ENCODE measurements at places on chromosomes 12 and 14.

DNA sequence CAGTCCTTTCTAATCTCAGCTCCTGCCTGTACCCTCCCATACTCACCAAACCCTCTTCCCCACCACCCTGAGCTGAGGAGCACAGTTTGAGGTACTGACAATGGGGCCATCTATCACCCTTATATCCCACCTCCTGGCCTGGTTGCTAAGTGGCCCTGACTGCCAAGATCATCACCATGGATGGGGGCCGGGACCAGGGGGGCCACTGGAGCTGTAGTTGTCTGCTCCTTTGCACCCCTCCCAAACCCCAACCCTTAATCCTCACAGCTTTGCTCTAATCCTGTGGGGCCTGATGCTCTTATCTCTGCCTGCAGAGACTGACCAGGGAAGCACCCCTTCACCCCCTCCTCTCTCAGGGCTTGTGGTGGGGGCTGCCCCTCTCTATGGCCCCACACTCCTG lies 395 bp upstream of the GNB3 start:
- DNase-seq: no peak

DNA sequence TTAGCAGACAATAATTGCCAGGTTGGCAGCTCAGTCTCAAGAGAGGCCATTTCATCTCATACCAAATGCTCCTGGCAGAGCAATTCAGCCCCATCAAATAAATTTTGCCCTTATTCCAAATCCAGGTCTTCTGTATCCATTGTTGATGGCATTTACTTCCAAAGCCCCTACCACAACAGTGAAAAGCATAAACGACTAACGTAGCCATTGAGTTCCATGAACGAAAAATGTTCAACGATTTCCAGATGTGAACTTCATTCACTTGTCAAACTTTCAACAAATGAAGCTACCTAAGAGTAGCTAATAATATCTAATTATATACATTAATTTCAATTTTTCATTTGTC lies 3.0 kb upstream of the GCN1 start:
- DNase-seq: no peak

DNA sequence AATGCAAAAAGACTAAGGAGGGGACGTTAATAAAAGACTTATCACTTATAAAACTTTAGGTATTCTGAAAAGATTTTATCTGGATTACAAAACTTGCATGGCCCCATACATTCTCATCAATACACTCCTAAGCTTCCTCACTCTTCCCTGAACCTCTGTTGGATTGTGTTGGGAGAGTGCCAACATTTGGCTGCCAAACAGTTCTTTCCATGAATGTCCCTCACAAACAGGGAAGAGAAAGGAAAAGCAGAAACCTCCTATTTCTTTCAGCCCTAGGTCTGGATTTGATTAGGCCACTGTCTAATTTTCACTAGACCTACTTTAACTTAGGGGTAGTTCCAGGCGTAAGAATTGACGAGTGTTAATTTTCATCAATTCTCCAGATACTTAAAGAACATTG lies 11.7 kb downstream of the PTHLH start:
- DNase-seq: no peak

- no peak for DNase-seq
These were observed 46.5 kb downstream of the NDUFA12 start for GRCh38 chr12:94957006-94957405.

GRCh38 chr12:50918584-50919316 lies 33.6 kb upstream of the HIGD1C start:
- DNase-seq: no peak

- DNase-seq: no peak
These were observed 37.2 kb downstream of the BTBD7 start for GRCh38 chr14:93295541-93296220.

DNA sequence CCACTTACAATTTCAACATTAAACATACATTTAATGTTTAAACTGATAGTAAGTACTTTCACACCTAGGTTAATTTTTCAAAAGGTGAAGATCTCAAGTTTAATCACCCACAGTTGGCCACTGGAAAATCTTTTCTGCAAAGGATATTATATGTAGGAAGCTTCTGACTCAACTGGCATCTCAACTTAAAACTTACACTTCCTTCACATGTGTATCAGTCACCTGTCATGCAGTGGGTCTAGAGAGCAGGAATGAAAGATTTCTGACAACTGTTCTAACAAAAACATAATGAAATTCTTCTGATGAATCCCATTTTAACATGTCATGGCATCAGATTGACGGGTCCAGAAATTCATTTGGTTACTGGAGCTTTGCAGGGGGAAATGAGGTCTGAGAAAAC lies 192.8 kb downstream of the KLHL28 start:
- no peak for DNase-seq

- DNase-seq: no peak
These were observed 828.3 kb downstream of the VRK1 start for GRCh38 chr14:97625477-97625876.

GRCh38 chr14:20848316-20848954 lies 42.8 kb upstream of the RNASE3 start:
- peak; percentile 85 for DNase-seq

DNA sequence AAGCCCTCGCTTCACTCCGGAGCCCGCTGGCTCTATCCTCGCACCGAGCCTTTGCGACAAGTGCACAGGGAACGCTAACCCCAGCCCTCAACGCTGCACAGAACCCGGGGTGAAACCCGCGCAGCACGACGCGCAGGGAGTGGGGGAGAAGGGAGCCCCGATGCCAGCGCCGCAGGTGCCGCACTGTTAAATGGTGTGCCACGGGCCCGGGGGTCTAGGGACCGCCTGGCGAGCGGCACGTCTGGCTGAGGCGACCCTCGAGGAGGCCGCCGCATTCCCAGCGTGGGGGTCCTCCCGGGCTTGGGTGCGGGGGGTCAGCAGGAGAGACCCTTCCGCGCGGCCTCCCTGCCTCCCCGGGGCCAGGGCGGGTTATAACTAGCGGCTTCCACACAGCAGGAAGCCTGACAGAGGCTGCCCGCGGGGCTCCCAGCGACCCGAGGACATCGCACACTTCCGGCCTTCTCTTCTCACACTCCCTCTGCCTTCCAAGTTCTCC lies 23.8 kb upstream of the LRTM2 start:
- DNase-seq: no peak

DNA sequence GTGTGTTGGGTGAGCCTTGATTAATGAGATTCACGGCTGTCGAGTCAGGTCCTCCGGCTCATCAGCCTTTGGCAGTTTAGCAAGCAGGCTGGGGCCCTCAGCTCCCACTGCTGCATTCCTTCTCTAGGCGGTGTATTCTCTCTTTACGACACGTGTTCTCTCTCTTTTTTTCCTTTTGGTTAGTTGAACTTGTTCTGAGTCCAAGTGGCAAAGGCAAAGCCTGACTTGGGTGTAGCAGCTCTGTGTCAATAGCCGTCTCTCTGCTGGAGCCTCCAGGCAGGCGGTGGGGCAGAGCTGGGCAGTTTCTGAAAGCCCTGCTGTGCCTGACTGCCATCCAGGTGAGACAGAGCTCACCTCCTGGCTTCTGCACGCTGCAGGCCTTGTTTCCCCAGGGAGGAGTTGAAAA lies 46.6 kb downstream of the SUSD6 start:
- no peak for DNase-seq

DNA sequence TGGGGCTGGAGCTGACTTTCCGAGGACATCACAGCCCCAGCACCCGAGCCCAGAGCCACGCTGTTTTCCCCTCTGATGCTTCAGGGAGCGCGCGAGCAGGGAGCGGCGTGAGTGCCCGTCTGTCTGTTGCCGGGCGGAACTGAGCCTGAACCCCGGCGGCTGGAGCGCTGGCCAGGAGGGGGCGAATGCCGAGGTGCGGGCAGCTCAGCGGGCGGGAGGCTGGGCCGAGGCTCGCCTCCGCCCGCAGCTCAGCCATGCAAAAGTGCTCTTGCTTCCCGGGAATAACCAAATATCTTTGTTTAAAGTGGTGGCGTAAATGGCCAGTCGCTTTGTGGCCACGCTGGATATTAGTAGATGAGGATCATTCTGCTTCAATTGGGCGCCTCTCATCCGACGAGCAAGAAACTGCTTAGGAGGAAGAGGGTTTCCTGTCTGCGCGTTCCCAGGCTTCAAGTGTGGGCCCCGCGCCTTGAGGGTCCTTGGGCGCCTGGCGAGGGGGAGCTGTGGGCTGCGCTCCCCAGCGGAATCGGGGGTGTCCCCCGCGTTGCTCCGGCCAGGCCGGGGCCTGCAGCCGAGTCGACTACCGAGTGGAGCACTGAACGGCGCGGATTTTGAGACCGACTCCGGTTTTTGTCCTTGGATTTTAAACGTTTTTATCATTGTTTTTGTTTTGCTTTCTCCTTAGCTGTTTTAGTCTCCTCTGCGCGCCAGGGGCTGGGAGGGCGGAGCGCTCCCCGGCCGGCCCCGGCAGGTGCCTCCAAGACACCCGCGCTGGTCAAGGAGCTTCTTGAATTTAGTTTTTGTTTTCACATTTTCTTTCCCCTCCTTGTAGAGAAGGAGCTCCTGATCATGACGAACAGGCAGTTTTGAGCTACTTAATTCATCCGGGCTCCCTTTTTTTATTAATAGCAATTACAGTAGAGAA lies 831 bp upstream of the NKX2-1 start:
- no peak for DNase-seq

GRCh38 chr14:88044776-88045446 lies 40.0 kb downstream of the GPR65 start:
- no peak for DNase-seq

DNA sequence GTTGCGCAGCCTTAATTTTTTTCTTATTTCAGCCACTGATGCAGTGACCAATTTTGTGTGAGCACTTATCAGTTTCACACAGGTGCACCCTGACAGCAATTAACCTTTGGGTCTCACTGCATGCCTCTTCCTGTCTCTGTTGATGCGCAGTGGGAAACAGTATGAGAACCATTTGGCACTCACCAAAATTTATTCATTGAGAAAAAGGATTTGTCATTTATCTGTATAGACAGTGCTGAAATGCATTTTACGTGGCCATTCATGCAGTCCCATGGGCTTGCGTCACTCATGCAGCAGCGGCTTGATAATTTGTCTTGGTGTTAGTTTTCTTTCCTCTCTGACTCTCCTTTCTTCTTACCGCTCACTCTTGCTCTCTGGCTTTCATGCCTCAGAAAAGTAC lies 157.5 kb downstream of the C12orf75 start:
- DNase-seq: no peak

DNA sequence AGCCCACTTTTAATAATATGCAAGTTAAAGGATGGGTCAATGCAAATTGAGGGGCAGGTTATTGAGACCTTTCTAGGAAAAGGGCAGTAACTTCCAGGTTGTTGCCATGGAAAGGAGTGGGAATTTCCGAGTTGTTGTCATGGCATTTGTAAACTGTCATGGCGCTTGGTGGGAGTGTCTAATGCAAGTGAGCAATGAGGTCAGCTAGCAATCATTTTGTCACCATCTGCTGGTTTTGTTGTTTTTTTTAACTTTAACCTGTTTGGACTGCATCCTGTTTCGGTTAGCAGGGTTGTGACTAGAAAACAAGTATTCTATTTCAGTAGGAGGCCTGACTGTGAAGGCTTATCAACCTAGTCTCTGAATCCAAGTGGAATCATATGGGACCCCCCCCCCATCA lies 85.8 kb upstream of the TSPAN11 start:
- DNase-seq: no peak

GRCh38 chr12:4448943-4449850 lies 3.6 kb upstream of the FGF6 start:
- DNase-seq: peak; percentile 23

DNA sequence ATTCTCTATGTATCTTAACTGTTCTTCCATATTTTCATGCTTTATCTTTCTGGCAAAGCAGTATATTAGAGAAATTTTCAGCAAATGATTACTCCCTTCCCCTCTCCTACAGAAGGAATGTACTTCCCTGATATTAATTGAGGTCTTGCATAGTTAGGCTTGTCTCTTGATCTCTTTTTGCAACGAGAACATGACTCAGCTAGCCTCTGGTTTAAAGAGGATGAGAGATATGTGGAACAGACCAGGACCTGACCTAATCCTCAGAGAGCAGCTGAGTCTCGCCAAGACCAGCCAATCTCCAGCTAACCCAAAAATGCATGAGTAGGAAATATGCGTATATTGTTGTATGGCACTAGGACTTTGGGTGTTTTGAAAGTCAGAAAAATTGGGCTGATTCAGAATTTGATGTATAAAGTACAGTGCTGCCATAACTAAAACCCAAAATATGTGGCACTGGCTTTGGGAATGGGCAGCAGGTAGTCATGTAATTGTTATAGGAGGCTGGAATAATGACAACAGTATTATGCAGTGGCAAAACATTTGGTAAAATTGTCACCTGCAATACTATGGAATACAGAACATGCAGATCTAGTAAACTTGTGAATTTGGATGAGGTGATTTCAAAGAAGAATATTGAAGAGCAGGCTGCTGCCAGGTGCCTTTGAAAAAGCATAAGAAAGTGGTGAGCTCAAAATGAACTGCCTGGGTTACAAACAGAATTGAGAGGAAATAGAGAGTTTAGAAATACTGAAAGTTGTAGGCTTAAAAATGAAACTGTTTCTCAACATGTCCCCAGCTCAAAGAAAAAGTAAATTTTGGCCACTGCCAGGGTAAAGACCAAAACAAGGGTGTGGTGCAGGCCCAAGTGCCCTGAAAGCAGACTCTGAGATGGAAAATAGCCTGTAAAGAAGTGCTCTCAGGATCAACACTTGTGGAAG lies 9.3 kb upstream of the USP15 start:
- no peak for DNase-seq

- DNase-seq: no peak
These were observed 4.4 kb upstream of the BICD1 start for GRCh38 chr12:32102234-32102633.

DNA sequence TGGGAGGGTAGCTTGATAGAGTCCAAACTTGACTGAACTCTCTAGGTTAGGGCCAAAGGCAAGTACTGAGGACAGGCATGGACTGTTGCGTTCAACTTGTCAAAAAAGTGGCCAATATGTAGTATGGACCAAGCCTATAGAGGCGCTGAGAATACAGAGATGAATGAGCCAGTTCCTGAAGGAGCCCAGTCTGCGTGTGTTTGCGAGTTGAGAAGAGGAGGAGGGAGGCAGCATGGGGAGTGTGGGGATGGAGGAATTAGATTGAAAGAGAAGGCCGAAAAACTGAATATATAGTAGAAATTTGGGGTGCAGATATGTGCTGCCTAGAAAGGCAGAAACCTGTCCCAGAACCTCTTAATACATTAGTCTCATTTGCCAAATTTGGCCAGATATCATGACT lies 412.4 kb downstream of the PCNX1 start:
- no peak for DNase-seq

GRCh38 chr12:55407866-55408265 lies 7.5 kb downstream of the OR6C65 start:
- DNase-seq: no peak

DNA sequence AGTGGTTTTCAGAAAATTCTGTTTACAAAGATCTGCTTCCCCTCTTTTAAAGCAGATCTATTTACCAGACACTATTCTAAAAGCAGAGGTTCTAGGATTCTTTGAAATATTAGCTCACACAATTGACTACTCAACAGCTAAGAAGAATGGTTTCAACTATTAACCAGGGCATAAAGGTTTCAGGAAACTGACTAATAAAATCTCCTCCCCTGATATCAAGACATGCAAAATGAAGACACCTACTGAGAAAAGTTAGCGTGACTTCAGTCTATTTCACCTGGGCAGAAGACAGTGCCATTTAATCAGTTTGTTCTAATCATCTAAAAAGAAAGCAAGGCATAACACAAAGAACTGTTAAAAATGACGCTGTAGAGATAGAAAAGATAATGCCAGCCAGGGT lies 22.2 kb downstream of the DAD1 start:
- DNase-seq: no peak

All from COLO829 (cell line).